ENCODE measurements at places on chromosomes 4 and X. TPM values are rescaled to one million over a fixed set of nuclear protein-coding genes. Genes with fewer than 3 reads are reported as not detected.

The NXF2B gene
- not detected for total RNA-seq

GRCh38 chr4:141346144-141346543, 125.4 kb downstream of the ZNF330 start:
- DNase-seq: no peak

DNA sequence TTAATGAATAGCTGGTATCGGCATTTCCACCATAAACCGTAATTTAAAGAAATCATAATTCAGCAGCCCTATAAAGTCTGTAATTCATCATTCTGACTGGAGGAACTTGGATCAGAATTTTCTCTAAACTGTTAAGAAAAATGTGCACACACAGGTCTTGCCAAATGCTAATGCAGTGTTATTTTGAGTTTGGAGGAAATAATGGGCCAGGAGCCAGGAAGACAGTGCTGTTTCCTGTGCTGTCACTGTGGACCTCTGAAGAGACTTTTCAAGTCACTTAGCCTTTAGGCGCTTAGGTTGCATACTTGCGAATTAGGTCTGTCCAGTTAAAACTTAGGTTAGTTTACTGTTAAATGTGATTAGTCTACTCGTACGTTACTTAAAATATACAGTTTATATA, 137.5 kb upstream of the ANXA3 start:
- DNase-seq: no peak

GRCh38 chr4:49000806-49001205, 14.7 kb downstream of the CWH43 start:
- no peak for DNase-seq
